ENCODE measurements at places on chromosomes 5 and 9.
A peak's percentile ranks its signal among the peaks of the same experiment; 100 is the strongest.

- peak; percentile 82 for DNase-seq
Observed at GRCh38 chr5:133944263-133945185, 23.9 kb downstream of the C5orf15 start.

DNA sequence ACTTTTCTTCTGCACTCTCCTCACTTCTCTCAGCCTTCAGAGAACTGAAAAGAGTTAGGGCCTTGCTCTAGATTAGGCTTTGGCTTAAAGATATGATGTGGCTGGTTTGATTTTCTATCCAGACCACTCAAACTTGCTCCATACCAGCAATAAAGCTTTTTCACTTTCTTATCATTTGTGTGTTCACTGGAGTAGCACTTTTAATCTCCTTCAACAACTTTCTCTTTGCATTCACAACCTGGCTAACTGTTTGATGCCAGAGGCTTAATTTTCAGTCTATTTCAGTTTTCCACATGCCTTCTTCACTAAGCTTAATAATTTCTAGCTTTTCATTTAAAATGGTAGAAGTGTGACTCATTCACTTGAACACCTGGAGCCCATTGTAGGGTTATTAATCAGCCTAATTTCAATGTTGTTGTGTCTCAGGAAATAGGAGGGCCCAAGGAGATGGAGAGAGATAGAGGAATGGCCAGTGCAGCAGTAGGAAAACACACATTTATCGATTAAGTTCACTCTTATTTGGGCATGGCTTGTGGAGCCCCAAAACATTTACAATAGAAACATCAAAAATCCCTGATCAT is 5.9 kb downstream of the ATPSCKMT start:
- no peak for DNase-seq

DNA sequence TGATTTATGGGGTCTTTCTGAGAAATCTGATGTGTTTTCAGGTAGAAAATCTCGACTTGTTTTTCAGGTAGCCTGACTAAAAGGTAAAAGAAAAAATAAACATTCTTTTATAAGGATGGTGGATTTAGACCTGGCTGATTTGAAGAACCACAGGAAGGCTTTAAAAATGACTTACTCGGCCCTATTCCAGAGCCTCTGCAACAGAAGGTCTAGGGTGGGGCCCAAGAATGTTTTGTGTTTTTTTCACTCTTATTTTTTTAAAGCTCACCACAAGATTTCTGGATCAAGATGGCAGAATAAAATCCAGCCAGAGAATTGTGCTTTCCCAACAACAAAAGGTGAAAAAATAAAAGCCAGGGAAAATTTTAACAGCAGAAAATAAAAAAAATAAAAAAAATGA is 59.1 kb downstream of the FNBP1 start:
- DNase-seq = no peak

DNA sequence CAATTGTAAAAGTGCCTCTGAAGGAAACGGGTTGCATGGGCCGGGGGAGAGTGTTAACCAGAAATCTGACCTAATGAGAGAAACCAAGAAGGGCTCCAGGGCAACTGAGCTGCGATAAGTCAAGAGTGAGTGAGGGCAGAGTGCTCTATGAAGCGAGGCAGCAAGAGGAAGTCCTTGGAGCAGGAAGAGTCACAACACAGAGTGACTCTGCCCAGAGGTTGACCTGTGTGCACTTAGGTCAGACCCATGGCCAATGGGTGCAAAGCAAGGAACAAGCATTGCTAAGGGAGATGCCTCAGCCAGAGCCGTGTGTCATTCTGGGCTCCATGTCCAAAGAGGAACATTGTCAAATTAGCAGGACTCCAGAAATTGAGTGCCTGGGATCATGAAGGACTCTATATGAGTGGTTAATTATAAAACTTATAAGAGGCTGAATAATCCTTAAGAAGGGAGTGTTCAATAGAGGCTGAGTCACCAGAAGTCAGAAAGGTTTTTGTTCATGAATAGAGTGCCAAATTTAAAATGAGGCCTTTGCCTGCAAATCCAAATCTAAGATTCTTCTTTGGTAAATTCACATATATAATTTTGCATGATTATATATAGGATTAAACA is 438.5 kb downstream of the MED10 start:
- DNase-seq = no peak

- DNase-seq = peak; percentile 72
Observed at GRCh38 chr5:168165221-168165914, 126.1 kb upstream of the WWC1 start.

DNA sequence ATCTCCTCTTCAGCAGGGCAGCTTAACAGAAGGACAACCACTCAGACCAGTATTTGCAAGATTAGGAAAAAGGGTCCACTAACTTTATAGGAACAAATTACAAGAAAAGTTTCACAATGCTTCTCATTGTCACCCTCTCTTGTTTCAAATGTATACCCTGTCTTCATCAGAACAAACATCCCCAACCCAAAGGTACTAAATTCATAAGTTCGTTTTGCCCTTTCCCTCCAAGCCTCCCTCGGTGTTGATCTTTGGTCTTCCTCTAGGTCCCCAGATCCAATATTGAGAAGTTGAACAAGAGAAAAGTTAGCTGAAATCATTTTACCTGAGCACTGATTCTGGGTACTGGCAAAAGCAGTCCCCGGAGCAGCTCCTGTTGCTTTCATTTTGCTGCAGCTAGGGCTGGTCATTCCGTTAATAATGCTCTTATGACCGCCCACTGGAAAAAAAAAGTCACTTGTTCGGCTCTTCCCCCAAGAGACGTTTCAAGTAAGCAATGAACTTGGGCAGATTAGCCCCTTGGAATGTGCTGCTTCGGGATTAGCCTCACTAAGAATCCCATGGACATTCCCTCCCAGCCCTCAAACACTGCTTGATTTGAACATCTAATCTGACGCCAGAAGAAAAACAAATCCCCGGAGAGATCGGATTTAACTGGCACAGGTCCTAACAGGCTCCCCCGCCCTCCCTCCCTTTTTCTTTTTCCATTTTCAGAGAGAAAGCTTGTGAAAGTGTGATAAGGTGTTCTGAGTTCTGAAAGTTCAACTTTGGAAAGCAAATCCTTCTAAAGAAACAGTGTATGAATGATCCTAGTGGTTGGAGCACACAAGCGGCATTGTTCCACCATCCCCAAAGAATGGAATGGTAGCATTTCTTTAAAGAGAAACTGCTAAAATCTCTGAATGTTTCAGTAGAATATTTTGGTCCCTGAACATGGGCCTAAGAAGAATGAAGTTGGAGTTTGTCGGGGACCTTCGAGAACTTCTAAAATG is 252.5 kb downstream of the TRPM3 start:
- no peak for DNase-seq

DNA sequence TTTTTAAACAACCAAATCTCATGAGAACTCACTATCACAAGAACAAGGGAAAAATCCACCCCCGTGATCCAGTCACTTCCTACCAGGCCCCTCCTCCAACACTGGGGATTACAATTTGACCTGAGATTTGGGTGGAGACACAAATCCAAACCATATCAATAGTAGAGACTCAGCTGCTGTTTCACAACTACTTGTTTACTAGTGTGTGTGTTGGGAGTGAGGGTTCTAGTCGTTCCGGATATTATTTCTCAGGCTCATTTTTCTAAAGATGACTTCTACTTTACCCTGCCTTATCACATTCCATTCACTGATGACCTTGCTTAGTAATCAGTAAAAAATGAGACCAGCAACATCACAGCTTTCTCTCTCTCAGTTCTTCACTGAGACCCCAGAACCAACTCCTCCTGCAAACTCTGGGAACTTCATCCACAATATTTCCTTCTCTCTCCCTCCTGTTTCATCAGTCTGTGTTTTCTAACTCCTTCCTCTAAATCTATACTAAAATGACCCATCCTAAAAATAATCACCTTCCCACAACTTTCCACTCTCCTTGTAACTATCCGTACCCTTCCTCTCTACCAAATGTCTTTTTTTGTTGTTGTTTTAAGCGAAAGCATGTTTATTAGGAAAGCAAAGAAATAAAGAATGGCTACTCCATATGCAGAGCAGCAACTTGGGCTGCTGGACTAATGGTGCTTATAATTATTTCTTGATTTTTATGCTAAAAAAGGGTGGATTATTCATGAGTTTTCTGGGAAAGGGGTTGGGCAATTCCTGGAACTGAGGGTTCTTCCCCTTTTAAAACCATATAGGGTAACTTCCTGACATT is 121.5 kb upstream of the SPRY4 start:
- no peak for DNase-seq

DNA sequence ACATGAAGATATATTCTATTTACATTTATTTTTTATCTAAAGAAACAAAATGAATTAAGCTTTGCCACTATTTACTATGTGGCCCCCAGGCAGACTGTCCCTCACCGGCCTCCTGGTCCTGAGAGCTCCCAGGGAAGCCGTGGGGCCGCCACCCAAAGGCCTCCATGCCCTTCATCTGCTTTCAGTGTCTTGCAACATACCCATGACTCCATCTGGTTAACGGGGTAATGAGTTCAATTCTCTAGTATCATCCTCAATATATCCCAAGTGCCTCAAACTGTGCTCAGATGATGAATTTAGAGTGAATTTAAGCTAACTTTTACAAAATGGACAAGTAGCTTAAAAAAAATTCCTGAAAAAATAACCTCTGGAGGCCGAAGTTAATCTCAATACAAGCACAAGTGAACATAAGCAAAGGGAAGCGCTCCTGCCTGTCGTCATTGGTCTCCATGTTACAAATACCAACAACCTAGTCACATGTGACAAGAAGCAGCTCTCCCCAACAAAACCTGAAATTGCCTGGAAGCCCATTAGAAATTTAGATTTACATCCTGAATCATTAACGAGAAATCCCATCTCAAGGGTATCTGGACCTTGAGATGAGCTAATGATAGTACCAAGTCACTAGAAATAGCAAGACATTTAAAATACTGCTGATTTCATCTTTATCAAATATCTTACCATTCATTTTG is 26.1 kb downstream of the DAP start:
- DNase-seq = no peak

- DNase-seq = no peak
Observed at GRCh38 chr5:157744051-157745011, 819 bp downstream of the LSM11 start.

- DNase-seq = peak; percentile 82
Observed at GRCh38 chr5:34485768-34486030, 170.4 kb upstream of the RAI14 start.

GRCh38 chr5:5141625-5142525 is 1.7 kb downstream of the ADAMTS16 start:
- DNase-seq = peak; percentile 70

DNA sequence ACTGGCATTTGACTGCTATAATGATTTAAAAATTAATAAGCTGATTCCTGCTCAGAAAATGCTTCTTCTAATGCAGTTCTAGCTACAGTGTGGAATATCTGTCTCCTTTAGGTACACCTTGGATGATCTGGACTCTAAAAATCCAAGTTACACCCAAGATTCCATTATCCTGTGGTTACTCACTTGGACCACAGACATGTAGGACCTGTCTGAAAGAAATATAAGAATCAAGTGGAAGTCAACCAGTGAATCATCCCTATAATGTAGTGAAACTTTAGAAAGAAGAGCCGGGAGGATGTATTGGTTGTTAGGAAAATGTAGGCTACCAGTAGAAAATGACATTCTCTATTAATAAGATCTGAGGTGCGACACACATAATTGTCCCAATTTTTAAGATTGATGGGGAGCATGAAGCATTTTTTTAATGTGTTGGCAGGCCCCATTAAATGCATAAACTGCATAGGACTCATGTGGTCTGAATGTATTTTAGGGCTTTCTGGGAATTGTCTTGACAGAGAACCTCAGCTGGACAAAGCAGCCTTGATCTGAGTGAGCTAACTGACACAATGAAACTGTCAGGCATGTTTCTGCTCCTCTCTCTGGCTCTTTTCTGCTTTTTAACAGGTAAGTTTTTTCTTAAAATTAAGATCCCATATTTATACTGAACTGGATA is at the start of gene SPINK6:
Gene SPINK6 (plus strand): TSS at position 512 of the 673 bp plus-strand sequence. CDS start 55 bp downstream, at position 567.
- DNase-seq = no peak

DNA sequence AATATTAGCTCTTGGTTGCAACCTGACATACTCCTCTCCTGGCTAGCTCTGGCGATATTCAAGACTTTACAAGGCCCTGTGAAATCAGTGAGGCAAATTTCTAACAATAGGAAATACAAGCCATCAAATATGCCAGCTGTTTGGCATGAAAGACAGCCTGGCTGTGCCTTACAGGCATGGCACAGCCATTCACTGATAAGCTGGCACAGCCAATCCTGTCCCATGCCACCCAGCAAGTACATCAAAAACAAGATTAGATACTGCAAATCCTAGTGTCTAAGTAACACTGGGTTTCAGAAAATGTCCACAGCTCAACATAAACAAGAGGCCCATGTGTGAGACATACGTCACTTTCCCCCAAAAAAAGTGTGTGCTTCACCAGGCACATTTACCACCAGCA is 1045.8 kb upstream of the DMAC1 start:
- DNase-seq = no peak

DNA sequence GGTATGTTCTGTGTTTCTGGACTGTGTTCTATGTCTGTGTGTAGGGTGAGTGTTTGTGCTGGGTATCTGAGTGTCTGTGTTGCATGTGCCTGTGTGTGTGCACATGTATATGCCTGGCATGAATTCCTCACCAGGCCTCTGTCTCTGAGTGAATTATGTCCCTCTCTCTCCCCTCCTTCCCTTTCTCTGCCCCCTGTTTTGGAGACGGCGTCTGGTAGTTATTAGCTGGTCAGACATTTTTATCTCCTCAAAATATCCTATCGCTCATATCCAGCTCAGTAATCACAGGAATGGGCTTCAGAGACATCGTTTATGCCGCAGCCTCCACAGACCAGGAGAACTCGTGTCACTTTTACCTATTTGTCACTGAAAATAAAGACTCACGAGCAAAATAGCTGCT is 483.2 kb upstream of the BRINP1 start:
- DNase-seq = peak; percentile 46

- no peak for DNase-seq
Observed at GRCh38 chr5:37184748-37185364, 64.3 kb downstream of the CPLANE1 start.

- no peak for DNase-seq
Observed at GRCh38 chr5:43683884-43684471, 81.0 kb downstream of the NNT start.

- DNase-seq = no peak
Observed at GRCh38 chr9:98495530-98495929, 213.2 kb downstream of the GABBR2 start.

DNA sequence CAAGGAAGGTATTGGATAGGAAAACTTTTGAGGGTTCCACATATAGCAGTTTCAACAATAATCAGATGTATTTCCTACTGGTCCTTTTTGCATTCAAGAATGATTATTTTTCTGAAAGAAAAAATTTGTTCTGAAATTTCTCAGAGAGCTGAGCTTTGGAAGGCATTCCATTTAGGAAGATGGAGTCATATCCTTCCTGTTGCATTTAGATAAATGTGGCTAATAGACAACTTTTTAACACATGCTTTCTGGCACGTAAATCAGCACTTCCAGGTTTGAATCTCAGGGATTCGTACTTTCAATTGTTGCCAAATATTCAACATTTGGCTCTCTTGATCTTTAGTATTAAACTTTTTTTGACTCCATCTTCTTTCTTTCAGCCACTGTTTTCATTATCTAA is 24.8 kb upstream of the TLR4 start:
- DNase-seq = no peak

GRCh38 chr9:121753802-121754654 is 102.6 kb downstream of the DAB2IP start:
- no peak for DNase-seq

Data from NCI-H1417 (cell line).